ENCODE measurements at places on chromosomes 7 and 10.

GRCh38 chr7:41207141-41207540, 495.7 kb downstream of the INHBA start:
- no peak for DNase-seq

DNA sequence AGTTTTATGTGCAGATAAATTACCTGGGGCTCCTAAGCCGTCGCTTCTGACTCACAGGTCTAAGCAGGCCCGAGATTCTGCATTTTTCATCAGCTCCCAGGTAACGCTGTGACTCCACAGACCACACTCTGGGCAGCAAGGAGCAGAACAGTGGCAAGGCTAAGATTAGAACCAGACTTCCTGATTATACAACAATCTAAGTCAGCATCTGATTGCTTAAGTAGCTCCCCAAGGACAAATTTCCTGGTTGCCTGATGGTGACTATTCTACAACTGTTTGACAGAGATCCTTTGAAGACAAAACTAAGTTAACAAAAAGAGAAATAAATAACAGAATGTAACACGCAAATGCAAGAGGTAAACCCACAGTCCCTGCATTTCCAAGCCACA, 69.0 kb downstream of the CREB3L2 start:
- no peak for DNase-seq

GRCh38 chr10:19373988-19374387, 325.4 kb downstream of the MALRD1 start:
- DNase-seq = no peak

DNA sequence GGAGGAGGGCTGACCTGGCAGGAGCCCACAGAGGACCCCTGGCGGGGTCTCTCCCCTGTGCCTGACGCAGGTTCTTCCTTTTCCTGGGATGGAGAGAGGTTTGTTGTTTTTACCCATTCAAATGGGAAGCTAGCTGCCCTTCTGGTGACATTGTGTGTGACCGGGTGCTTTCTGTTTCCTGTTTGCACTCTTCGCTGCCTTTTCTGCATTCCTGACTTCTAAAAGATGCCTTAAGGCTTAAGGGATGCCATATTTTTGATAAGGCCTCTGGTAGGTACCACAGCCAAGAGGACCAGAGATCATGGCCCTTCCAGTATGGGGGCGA, 20.3 kb downstream of the ZNF783 start:
- no peak for DNase-seq

DNA sequence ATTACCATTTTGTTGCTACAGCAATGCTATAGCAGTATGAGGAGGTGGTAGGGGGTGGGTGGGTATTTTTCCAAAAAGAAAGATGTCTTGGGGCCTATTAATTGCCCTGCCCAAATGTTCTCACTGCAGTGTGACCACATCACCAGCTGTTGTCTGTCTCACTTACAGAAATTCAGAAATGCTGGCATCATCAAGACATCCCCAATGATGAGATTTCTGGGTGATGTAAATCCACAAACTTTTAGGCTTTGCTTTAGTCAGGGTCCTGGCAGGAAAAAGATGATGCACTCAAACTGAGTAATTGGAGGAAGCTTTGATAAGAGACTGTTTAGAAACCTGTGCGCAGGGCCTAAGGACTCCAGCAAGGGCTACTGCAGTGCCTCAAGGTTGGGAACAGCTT, 56.2 kb upstream of the OPN4 start:
- no peak for DNase-seq

GRCh38 chr7:86012971-86013370, 630.7 kb upstream of the GRM3 start:
- no peak for DNase-seq

DNA sequence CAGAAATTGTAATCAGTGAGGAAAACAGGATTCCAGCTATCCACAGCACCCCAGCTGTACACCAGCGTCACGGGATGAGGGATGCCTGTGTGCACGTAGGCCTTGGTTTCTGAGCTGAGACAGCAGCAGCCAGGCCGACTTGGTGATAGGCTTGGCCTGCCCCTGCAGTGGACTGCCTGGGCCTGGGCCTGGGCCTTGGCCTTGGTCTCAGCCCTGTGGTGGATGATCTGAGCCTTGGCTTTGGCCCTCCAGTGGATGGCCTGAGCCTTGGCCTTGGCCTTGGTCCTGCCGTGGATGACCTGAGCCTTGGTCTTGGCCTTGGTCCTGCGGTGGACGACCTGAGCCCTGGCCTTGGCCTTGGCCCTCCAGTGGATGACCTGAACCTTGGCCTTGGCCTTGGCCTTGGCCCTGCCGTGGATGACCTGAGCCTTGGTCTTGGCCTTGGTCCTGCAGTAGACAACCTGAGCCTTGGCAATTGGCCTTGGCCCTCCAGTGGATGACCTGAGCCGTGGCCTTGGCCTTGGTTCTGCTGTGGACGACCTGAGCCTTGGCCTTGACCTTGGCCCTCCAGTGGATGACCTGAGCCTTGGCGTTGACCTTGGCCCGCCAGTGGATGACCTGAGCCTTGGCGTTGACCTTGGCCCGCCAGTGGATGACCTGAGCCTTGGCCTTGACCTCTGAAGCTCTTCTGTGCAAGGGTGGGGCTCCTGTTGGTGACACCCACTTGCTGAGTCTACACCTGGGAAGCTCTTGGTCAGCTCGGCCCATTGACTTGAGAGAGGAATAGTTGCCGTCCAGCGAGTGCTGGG, 93.8 kb downstream of the CUX1 start:
- DNase-seq = no peak

DNA sequence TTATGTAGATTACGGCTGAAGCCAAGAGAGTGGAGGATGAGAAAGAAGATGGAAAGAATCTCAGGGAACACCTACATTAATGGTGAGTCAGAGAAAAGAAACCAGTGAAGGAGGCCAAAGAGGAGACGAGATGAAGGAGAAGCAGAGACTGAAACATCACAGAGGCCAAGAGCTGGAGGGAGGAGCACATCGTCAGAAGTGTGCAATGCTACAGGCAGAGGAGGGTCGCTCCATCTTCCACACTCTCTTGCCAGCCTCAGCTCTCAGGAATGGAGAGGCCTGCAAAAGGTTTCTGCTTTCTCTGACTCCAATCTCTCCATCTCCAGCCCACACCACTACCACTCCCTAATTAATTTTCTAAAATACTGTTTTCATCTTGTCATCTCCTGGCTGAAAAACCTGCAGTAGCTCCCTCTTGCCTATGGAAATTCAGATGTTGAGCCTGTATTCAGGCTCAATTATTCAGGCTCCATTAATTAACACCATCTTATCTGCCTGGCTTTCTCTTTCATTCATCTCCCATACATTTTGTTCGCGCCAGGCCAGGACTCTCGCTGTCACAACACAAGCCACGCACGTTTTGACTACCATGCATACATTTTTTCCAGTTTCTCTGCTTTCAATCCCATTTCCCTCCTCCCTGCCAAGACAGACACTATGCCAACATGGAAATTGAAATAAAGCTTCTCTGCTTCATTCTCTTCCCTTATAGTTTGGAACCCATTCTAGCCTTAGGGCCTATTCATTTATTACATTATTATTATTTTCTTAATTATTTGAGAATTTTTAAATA, 165.8 kb downstream of the INHBA start:
- no peak for DNase-seq

GRCh38 chr7:157412021-157412443, 75.2 kb downstream of the DNAJB6 start:
- DNase-seq = no peak

DNA sequence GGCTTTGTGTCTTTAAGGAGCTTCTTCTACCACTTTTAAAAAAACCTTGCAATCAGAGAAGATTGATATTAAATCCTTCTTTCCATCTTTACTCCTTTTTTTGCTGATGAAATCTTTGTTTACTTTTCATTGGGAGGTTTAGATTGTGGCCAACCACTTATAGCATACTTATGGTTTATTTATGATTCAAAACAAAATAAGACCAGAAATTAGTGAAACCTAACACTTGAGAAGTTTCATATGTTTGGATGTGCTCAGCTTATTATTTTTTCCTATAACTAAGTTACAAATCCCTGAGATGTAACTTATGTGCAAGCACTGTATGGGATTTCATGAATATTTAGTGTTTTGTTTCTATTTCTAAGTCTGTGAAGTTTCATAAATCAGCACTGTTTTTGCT, 13.5 kb upstream of the PRPS1L1 start:
- DNase-seq = no peak

DNA sequence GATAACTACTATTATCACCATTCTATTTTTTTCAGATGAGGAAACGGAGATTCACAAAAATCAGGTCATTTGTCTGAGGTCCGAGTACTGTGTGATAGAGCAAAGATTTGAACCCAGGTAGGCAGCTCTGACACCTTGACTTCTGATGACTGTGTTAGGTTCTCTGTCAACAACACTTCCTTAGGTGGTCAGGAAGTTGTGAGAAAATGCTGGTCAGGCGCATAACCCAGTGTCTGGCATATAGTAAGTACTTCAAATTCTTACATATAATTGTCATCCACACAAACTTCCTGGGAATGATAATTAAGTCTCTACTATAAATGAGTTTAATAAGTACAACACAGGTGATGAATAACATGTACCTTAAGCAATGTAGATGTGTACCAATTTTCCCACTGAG, 381.5 kb downstream of the NEBL start:
- DNase-seq = no peak

GRCh38 chr10:29860166-29860565, 199.2 kb downstream of the JCAD start:
- DNase-seq = no peak

DNA sequence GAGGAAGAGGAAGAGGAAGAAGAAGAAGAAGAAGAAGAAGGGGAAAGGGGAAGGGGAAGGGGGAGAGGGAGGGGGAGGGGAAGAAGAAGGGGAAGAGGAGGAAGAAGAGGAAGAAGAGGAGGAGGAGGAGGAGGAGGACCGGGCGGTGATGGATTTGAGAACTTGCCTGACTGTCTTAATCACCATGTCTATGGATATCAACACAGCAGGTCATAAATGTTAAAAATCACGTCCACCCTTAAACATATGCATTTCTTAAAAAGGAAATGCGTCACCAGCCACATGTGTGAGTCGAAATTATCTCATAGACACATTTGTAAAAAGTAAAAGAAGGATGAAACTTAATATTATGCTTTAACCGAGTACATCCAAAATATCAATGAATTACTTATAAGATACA, 42.1 kb upstream of the INSIG1 start:
- DNase-seq = no peak

- no peak for DNase-seq
Observed at GRCh38 chr10:116737627-116738327, 4.6 kb downstream of the HSPA12A start.

DNA sequence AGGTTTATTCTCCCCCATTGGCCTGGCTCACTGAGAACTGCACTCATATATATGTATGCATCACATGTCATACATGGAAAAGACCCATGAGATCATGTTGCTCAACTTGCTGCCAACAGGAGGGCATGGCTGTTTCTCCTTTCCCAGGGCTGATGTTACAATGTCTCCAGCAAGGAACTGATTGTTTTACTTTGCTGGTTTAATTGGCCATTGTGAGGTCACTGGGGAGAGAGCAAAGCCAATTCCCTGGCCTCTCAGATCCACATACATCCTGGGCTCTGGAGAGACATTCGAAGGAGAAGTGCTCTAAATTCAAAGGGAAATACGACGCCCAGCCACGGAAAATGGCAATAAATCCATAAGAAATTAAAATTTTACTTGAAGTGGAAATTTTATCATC, 287.8 kb downstream of the WDR11 start:
- DNase-seq = no peak

GRCh38 chr7:2380461-2380860, 22.9 kb upstream of the CHST12 start:
- DNase-seq = no peak

DNA sequence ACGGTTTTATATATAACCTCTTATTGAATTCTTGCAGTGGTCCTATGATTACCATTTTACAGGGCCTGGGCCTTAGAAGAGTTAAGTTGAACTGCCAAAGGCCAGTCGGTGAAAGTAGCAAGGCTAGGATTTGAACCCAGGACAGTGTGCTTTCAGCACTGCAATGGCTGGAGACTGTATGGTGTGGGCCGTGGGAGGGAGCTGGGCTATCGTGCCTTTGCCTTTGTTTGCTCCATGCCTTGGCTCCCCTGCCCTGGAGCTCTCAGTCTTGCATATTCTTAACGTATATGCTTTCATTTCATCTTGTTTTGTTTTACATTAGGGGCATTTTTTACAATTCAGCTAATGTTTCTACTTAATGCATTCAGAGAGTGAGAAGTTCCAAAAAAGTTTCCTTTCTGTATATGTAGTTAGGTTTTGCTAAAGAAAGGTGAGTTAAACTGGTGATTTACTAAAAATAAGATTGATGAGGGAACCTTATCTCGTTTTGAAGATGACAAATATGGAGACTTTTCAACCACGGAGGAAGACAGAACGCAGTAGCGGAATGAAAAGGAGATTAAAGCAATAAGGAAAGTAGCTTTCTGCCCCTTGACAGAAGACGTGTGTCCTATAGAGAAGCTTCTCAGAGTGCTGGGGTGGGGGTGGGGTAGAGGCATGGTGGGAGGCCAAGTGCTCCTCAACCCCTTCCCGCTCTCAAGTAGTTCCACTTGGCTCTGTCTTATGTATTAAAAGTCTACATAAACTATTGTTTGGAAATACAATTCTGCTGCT, 82.5 kb downstream of the RTKN2 start:
- no peak for DNase-seq

GRCh38 chr7:148286150-148286549, 304.4 kb upstream of the C7orf33 start:
- DNase-seq = no peak

GRCh38 chr10:77641788-77642397, 4.3 kb upstream of the KCNMA1 start:
- peak; percentile 50 for DNase-seq

DNA sequence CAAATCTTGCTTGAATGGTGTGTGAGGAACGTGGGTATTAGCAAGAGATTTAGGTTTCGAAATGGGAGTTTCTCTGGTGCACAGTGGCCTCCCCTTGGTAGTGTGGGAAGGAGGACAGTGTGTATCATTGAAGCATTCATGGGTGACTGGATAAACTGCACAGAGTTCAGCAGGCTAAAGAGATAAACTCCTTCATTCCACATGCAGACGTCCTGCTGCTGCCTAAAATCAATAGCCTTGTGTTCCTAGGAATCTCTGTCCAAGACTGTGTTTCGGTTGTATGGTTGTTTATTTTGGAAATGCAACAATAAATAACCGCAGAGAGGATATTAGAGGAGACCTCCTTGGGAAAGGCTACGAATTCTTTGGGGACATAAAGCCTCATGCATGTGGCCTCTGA, 100.9 kb upstream of the FAM171A1 start:
- DNase-seq = no peak

- no peak for DNase-seq
Observed at GRCh38 chr7:38716397-38716796, 85.2 kb upstream of the AMPH start.

DNA sequence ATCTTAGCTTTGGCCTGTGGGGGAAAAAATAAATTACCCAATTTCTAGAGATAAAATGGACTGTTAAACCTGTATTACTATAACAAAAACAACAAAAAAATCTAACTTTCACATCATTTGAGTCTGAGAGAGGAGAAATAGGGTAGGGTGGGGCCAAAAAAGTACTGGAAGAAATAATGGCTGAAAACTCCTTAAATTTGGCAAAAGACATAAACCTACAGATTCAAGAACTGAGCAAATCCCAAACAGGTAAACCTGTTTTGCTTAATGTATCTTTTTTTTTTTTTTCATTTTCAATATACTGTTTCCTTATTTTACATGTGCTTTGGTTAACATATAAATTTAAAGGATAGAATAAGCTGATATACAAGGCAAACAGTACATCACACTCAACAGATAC, 27.1 kb downstream of the SYPL1 start:
- DNase-seq = no peak
